ENCODE measurements at places on chromosomes 6 and 20.

DNA sequence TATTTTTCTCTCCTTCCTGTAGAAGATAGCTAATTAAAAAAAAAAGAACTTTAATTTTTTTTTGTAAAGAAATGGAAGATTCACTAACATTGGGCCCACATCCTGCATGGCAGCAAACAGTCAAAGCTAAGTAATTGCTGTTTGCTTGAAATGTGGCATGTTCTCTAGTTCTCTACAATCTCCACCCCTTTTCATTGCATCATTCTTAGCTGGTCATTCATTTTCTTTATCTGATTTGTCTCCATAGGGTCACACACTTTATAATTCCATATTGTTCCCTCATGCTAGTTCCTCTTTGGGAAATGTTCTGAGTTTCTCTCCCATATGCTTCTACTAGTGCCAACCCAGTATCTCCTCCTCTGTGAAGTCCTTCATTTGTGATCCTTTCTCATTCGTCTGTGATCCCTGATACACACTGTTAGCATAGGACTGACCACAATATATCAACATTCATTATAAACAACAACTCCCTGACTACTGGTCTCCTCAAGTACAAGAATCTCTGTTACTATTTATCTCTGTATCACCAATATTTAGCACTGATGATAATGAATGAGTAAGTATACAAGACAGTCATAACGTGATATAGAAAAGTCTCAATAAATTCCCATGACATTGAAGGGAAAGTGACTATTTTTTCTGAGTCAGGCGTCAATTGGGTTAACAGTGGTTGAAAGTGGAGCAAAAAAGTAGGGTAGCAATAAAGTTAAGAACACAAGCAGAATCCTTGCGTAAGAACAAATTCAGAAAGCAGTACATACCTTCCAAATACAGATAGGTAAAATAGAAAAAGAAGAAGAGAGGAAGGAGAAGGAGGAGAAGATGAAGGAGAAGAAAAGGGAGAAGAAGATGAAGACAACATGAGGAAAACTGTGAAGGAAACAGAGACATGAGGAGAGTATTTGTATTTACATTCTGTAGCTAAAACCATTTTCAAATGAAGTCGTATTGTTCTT is 33.2 kb upstream of the MYB start:
- no peak for DNase-seq

GRCh38 chr6:16412982-16413381 is 174.6 kb downstream of the GMPR start:
- DNase-seq, result no peak

DNA sequence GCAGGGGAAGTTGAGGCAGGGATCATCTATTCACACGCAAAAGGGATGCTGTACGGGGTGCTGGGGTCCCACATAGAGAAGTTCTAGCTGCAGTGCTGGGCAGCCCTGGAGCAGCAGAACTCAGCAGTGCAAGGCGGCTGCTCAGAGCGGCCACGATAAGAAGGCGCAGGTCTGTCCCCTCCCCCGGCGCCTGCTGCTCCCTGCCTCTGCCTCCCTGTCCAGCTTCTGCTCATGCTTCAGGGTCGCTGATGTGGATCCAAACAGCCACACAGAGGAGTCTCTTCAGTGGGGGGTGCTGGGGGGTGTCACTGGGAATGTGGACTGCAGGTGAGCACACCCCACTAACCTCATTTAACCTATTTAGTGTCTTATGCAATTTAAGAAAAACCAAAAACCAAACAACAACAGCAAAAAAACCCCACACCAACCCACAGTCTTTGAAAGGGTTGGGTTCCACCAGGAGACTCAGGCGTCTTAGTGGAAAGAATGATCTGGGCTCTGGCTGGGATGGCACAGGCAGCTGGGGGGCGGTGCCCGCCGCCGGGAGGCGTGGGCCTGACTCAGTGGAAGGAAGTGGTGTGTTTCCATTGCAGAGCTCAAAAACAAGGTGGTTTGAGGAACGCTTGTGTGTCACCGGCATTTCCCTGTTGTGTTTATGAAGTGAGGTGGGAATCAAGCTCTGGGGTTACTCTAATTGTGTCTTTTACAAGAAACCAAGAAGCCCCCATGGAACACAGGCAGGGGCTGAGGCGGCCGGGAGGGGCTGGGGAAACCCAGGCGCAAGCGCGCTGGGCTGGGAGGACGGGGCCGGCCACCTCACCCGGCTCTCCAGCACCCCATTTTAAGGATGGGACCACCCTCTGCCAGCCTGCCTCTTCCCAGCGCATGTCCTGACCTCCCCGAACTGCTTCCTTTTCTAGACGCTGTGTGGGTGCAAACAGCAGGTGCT is 55.1 kb downstream of the IRF4 start:
- DNase-seq, result peak; percentile 96

GRCh38 chr6:41716516-41717391 is 18.7 kb downstream of the TFEB start:
- DNase-seq, result no peak

- no peak for DNase-seq
These were observed at the start of gene PTCRA for GRCh38 chr6:42915732-42916131. TSS of gene PTCRA (plus strand) at chr6:42916053. CDS start at chr6:42916070, 17 bp downstream.

DNA sequence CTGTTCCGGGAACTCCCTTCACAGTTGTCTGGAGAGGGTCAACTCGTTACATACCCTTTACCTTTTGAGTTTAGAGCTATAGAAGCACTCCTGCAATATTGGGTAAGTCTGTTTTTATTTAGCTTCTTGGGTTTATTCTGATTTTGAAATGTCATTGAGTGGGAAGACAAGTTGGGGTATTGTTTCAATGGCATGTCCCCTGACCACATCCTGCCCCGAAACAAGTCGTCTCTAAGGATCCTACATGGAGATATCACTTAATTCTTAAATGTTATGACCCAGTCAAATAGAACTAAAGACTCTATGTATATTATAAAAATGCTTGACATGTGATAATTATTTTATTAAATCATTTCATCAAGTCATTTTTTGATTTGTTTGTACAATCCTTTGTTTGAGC is 9.6 kb downstream of the MRS2 start:
- DNase-seq, result no peak

DNA sequence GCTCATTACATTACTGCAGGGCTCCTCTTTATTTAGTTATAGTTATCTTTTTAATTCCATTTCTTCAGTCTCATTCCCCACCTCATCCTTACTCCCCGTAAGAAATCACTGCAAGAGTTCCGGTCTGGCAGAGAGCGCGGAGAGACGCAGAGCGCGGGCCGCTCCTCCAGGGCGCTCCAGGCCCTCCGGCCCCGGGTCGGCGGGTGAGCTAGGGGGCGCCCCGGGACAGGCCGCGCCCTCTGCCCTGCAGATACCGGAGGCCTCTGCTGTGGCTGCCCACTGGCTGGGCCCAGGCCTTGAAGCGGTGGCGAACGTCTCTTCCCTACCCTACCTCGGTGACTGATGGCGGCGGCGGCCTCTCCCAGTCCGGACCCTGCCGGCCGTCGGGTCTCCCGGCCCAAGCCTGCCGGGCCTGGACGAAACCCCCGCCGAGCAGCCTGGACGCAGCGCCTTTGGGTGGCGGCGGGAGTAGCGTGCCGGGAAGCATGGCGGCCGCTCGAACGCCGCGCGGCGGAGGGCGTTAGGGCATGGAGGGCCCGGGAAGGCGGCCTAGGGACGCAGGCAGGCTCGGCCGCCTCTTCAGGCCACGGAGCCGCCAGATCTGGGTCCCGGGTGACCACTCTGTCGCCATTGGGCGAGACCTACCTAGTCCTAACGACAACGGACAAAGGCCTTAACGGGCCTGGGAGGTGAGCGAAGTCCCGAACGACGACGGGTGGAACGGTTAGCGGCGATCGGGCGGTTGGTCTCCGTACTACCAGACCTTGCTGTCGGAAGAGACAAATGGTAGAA is 16.4 kb upstream of the HMGN4 start:
- DNase-seq, result peak; percentile 78

- no peak for DNase-seq
These were observed 251.8 kb downstream of the TBC1D7 start for GRCh38 chr6:13076575-13076974.

DNA sequence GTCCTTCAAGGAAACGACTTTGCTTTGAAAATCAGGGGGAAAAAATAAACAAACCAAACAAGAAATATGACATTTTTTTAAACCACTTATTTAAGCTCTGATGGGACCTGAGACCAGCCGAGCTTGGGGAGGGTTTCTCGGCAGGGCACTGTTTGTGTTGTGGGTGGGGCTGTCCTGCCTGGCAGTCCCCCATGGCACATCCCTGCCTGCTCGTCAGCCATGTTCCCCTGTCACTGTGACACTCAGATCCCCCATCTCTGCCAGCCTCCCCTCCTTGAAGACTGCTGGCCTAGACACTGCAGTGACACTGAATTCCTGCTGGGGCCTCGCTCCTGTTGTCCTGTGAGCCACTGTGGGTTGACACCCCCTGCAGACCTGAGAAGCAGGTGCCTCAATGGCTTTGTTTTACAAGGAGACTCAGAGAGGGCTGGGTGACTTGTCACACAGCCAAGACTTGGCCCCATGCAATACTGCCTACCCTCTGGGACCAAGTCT is 95.1 kb upstream of the PTPN1 start:
- no peak for DNase-seq

GRCh38 chr6:154471609-154472362 is 38.7 kb downstream of the CNKSR3 start:
- no peak for DNase-seq

GRCh38 chr20:62736026-62736406 is 27.4 kb downstream of the NTSR1 start:
- DNase-seq, result no peak

DNA sequence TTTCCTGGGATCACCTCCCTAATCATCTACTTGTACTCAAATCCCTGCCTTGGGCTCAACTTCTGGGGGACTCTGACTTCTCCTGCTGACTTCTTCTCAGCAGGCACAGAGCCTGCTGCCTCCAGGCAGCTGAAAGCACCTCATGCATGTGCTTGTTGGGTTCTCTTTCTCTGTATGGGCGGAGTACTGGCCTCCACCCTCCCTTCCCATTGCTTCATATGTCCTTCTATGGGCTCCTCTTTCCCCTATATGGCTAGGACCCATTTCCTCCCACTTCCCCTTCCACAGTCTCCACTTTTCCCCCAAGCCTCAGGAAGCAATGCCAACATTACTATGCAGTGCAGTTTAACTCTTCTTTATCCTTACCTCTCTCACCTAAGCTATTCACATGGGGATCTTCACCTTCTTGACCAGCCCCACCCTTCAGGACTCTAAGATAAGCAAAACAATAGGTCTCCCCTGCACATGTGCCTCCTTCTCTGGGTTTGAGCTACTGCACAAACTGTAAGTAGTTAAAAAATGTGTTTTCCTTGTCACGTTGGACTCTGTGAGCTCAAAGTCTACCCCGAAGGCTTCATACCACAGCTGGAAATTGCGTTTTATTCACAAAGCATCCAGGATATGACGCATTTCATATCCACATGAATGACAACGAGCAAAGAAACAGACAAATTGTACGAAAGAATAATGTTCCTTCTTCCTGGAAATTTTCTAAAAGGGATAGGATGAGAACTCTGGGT is 93.7 kb downstream of the CDS2 start:
- DNase-seq, result no peak
